Stimulated activated CD4-positive, alpha-beta T cell treated with anti-CD3 and anti-CD28 coated beads, Interleukin-1b, Interleukin-23, amount 100 ng/mL, for 1 hour (primary cell): ENCODE measurements at places on chromosomes 1 and 21.

GRCh38 chr1:111921948-111922347 is 67.5 kb downstream of the KCND3 start:
- DNase-seq = no peak

DNA sequence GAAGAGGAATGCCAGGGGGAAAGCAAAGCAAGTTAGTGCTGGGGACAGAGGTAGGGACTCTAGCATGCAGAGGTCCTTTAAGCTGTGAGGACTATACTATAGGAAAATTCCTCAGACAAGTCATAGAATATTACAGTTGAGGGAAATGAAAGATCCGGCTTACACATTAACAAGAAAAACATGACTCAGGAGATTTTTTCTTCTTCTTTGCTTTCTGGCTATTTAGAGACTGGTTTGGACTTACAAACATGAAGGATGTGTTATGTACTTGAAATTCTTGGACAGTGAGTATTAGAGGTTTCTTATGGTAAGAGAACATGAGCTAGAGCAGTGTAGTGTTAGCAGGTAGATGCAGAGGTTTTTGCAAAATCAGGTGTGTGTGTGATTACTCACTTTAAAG is 24.9 kb downstream of the USP25 start:
- no peak for DNase-seq

DNA sequence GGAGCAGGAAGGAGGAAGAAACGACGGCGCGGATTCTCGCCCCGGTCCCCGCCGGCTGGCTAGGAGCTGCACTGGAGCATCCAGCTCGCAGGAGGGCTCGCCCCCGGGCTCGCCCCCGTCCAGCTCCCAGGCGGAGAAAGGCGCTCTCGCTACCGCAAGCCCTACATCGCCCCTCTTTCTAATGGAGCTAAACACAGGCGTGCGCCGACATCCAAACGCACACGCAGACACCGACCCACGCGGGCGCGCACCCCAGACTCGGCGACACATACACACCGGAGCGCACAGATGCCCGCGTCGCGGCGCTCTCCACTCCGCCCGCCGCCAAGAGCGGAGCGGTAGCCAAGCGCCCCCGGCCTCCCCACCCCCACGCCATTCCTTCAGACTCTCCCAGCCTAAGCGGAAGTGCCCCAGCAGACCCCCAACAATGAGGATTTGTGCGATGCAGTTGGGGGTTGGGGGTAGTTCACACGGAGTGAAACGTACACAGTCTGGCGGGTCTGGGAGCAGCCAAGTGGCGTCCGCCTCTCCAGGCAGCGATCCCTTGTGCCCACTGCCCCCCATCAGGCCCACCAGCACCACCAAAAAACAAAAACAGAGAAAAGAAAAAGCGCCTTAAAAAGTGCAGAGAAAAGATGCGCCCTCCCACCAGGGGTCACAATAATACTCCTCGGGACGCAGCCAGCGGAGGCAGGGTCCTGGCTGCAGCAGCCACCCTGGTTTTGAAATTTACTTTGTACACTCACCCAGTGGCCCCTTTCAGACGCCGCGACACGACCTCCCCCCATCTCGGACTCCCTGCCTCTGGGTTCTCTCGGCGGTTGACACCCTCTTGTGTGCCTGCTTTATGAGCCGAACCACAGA is 1.4 kb downstream of the DAB1 start:
- DNase-seq = no peak

- DNase-seq = no peak
Observed at GRCh38 chr1:235892734-235893413, 26.2 kb upstream of the LYST start.

DNA sequence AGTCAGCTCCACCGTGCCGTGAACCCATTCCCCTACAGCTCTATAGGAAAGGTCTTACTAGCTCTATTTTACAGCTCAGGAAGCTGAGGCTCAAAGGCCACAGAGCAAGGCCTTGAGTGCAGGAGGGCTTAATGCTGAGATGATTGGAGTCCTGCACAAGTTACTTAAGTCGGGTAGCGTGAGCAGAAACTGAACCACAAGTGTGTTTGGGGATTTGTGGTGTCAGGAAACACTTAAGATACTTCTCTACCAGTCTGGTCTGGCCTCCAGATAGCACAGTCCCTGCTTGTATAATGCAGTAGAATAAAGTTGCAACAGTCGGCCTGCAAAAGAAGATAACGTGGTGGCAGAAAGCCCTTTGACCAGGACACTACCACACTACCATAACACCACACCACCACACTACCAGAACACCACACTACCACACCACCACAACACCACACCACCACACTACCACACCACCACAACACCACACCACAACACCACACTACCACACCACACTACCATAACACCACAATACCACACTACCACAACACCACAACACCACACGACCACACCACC is 118.1 kb downstream of the SPSB1 start:
- no peak for DNase-seq

DNA sequence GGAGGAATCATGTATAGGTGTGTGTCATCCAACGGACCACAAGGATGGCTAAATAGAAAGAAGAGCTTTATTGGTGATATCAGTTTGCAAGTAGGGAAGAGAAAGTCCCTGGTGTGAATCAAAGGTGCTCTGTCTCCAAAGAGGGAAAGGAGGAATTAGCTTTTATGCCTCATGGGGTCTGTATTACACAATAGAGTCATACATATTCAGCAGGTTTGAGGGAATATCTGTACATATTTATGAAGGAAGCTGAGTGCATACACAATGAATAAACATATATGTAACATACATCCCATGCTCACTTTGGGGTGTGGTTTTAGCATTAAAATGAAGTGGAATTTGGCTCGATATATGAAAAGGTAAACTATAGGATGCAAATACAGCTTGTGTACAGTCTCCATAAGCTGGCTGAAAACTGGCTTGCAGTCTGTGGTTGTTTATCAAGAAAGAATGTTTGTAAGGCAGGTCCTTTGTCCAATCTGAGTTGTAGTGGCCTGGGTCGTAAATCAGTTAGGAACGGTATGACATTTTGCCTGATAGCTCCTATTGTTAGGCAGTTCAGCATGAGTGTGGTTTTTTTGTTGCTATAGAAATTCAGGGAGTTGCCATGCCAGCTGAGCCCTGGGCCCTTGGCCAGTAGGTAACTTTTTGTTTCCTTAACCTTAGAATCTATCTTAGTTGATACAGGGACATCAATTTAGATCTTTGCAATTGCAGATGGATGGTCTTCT is 198.0 kb upstream of the ZP4 start:
- DNase-seq = no peak

DNA sequence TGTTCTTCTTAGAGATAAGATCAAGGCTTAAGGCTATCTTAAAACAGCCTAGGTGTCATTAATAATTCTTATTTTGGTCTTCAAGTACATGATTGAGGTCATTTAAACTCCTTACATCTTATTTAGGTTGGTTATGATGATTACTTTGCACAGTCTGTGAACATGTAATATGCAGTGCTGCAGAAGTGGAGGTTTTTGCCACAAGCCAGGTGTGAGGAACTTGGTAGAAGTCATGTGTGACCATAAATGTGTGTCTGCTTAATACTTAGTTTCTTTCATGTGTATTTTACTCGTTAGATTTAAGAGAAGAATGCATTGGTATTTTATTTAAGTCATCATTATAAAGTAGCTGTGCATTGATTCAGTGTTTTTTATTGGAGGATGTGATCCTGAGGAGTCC is 10.1 kb downstream of the ATG4C start:
- no peak for DNase-seq

- no peak for DNase-seq
Observed at GRCh38 chr1:26838474-26839338, 12.2 kb downstream of the ZDHHC18 start.

GRCh38 chr1:232476538-232476950 is 153.4 kb downstream of the SIPA1L2 start:
- DNase-seq = no peak

GRCh38 chr21:37281579-37281978 is 14.4 kb upstream of the VPS26C start:
- no peak for DNase-seq
